ENCODE measurements at places on chromosomes 3 and 15.

DNA sequence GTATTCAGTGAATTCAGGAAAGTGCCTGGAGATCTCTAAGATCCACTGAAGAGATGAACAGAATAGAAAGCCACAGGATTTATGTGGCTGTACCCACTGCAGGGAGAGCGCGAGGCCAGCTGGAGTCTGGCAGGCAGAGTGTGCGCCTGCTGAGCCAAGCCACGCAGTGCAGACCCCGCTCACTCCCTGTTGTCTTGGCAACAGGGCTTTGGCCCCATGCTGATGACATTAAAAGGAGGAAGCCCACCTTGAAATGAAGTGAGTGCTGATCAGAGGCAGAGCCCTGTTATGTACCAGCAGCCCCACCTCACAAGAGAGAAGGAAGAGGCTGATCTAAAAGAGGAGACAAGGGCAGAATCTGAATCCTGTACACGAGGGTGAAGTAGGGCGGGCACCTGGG, 36.7 kb downstream of the PXYLP1 start:
- no peak for DNase-seq

DNA sequence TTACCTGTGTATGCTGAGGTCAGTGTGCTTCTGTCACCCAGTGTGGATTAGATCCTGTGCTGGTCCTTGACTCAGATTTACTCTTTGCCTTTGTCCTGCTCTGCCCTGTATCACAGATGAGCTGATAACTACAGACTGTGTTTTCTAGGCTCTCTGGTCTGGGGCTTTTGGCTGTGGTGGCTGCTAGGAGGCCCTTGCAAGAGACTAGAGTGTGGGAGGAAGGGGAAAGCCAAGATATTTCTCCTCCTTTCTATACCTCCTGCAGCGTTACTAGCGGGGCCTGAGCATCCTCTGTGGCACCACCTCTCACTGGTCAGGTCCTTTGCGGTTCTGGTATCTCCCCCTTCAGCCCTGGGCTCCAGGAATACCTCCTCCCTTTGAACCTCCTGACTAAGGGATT, 282.3 kb upstream of the TBC1D5 start:
- no peak for DNase-seq

GRCh38 chr3:151034303-151034702, 51.2 kb upstream of the MED12L start:
- no peak for DNase-seq

DNA sequence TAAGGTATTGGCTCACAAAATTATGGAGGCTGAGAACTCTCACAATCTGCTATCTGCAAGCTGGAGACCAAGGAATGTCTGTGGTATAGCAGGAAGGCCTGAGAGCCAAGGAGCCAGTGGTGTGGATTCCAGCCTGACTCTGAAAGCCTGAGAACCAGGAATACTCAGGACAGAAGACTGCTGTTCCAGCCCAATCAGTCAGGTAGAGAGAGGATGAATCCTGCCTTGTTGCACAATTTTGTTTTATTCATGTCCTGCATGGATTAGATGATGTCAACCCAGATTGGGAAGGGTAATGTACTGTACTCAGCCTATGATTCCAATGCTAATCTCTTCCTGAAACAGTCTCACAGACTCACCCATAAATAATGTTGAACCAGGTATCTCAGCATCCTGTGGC, 312.4 kb upstream of the KCNMB2 start:
- no peak for DNase-seq

- DNase-seq = no peak
Measured at GRCh38 chr3:133506215-133506901, 67.1 kb upstream of the CDV3 start.

All from NCI-H1092 treated with DMSO at 0.1 percent for 48 hours (cell line).